ENCODE measurements at places on chromosomes 6 and 20.

GRCh38 chr6:170049641-170050561 is 241.0 kb downstream of the DLL1 start:
- DNase-seq, result no peak

DNA sequence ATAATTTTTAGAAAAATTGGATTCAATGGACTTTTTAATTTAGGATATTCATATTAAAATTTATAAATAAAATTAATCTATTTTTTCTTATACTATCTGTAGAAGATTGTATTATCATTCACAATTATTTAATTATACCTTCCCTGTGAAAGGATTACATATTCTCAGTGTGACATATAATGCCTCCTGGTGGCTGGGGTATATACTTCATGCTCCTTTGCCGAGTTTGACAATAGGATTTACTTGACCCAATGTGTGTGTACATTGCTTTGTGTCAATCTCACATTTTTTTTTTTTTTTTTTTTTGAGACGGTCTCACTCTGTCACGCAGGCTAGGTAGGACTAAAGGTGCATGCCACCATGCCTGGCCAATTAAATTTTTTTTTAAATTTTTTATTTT is 230.0 kb upstream of the CHD6 start:
- no peak for DNase-seq

- DNase-seq, result peak; percentile 33
These were observed 94.5 kb upstream of the BTN3A2 start for GRCh38 chr6:26270486-26270861.

DNA sequence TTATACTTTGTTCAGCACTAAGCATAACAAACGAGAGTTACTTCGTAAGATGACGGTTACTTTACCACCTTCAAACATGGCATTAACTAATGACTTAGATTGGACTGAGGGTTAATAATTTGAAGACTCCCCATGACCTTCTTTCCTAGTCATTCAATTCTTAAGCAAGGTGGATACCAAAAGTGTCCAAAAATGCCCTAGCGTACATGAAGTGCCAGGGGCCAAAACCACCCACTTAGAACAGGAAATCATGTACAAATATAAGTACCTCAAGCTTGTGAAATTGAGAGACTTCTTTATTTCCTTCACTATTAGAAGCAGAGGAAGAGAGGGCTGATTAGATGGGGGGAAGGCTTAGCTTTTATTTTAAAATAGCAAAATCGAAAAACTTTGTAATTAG is 166.4 kb downstream of the ATXN1 start:
- DNase-seq, result no peak

DNA sequence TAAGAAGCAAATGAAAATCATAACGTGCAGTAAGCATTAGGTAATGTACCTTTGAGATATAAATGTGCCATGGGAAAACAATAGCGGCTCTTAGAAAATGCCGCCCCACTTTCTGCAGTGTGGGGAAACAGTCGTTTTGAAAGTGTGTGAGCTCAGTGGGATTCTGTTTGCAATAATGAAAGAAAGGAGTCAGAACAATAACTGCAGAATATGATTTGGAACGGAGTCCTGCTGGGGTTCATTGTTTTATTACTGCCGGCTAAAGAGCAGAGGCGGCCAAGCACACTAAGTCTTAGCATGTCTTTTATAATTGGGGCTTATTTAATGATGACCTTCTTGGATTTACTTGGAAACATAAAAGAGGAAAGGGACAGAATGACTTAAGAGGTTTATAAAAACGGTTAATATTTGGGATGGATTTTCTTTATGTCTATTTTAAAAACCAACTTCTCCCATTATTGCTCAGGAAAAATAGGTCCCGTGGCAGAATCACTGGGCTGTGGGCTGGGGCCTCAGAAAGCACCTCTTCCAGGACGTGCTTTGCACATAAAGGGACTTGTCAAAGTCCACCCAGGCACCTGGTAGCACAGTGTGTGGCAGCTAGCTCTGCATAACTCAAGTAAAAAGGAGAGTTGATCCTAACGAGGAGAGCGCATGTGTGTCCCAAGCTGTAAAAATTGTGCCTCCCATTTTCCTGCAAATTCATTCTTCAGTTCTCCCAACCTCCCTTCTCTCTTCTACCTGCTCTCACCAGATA is 44.0 kb upstream of the SLC22A16 start:
- DNase-seq, result no peak

All from activated naive CD8-positive, alpha-beta T cell treated with anti-CD3 and anti-CD28 coated beads, Interleukin-2, amount 50 U/mL, for 24 hours (primary cell).